Fibroblast of lung (primary cell): ENCODE measurements at places on chromosomes 11 and 22. TPM values are rescaled to one million over a fixed set of nuclear protein-coding genes. Genes with fewer than 3 reads are reported as not detected.

GRCh38 chr11:130533871-130534270 is 85.4 kb downstream of the ADAMTS15 start:
- no peak overlapping the region for H3K4me3 ChIP-seq
- H3K4me1 ChIP-seq = no peaks in the 10 kb centered on the region
- no peaks in the 10 kb centered on the region for H3K27me3 ChIP-seq
- no peaks in the 10 kb centered on the region for H3K36me3 ChIP-seq

GRCh38 chr11:111777094-111778046 is 11.2 kb upstream of the PPP2R1B start:
- no peaks in the 10 kb centered on the region for H3K4me1 ChIP-seq
- no peaks in the 10 kb centered on the region for H3K36me3 ChIP-seq
- H3K4me3 ChIP-seq = no peak overlapping the region
- H3K27ac ChIP-seq = no peak overlapping the region
- H3K27me3 ChIP-seq = no peaks in the 10 kb centered on the region

DNA sequence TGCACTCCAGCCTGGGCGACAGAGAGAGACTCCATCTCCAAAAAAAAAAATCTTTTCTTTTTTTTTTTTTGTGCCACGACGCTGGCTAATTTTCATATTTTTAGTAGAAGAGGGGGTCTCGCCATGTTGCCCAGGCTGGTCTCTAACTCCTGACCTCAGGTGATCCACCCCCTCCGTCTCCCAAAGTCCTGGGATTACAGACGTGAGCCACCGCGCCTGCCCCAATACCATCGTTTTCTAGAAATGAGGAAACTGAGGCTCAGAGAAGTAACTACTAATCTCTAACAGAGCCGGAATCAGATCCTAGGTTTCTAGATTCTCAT is 13.5 kb downstream of the SSH3 start:
- DNase-seq = no peak
- peak overlapping the region; percentile 54 for H3K27ac ChIP-seq
- no peaks in the 10 kb centered on the region for H3K36me3 ChIP-seq
- peak overlapping the region; percentile 80 for H3K4me3 ChIP-seq
- no peaks in the 10 kb centered on the region for H3K27me3 ChIP-seq

DNA sequence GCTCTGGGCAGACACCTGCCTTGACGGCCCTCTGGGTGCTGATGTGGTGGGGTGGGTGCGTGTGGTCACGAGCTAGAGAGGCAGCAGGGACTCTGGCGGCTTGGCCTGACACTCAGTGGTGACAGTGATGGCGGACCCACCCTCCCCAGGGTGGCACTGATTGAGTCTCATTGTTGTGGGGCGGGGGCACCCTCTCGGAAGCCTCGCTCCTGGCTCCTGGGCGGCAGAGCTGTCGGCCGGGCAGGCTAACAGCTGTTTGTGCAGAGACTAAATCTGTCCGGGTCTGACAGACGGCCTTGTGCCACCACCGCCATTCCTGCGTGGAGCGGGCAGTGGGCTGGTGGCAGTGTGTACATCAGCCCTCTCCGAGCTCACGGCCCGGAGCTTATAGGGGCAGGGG is 15.6 kb downstream of the FLRT1 start:
- H3K4me1 ChIP-seq = no peaks in the 10 kb centered on the region
- H3K27me3 ChIP-seq = no peaks in the 10 kb centered on the region
- H3K36me3 ChIP-seq = no peaks in the 10 kb centered on the region
- H3K27ac ChIP-seq = no peak overlapping the region
- no peak overlapping the region for H3K4me3 ChIP-seq
- DNase-seq = no peak

GRCh38 chr11:93922830-93923229 is 72.4 kb upstream of the VSTM5 start:
- no peaks in the 10 kb centered on the region for H3K27me3 ChIP-seq
- no peak overlapping the region for H3K27ac ChIP-seq
- no peaks in the 10 kb centered on the region for H3K36me3 ChIP-seq
- no peak for DNase-seq
- H3K4me1 ChIP-seq = no peaks in the 10 kb centered on the region

GRCh38 chr22:27805841-27806240 is 4.3 kb upstream of the MN1 start:
- H3K27me3 ChIP-seq = peaks cover 8% of the 10 kb centered on the region
- no peak overlapping the region for H3K4me3 ChIP-seq
- no peak for DNase-seq
- no peak overlapping the region for H3K27ac ChIP-seq

DNA sequence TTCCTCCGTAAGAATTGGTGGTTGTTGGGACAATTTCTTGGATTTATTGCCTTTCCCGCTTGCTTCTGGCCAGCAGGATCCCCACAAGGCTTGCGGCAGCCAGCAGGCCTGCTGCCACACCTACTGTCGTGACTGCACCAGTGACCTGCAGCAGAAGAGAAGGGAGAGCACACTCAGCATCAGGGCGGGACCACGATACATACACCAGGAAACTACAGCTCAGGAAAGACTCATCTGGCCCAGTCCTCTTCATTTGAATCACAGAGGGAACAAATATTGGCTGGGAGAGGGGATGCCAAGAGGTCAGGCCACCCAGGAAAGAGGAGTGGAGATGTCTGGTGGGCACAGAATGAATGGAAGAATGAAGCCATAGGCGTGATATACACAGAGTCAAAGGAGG is 10.3 kb downstream of the PLAAT2 start:
- no peaks in the 10 kb centered on the region for H3K36me3 ChIP-seq
- no peak for DNase-seq
- no peak overlapping the region for H3K4me3 ChIP-seq
- H3K27ac ChIP-seq = no peak overlapping the region
- H3K27me3 ChIP-seq = no peaks in the 10 kb centered on the region

DNA sequence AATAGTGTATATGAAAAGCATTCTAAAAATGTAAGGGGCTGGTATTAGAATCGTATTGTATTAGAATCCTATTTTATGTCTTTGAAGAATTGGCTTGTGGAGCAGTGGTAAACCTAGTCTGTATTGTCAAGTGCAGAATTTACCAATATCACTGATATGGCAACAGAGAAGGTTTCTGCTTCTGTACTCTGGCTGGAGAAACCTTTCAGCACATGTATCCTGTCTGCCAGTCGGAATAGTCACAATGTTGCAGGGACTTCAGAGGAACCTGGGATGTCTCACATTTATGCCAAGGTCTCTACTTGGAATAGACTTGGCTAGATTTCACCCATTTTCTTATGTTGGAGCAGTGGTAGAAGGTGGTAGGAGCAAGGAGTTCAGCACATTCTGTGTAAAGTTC is 4.4 kb downstream of the MTMR3 start:
- H3K4me3 ChIP-seq = no peak overlapping the region
- no peaks in the 10 kb centered on the region for H3K27me3 ChIP-seq
- H3K27ac ChIP-seq = no peak overlapping the region
- no peak for DNase-seq

DNA sequence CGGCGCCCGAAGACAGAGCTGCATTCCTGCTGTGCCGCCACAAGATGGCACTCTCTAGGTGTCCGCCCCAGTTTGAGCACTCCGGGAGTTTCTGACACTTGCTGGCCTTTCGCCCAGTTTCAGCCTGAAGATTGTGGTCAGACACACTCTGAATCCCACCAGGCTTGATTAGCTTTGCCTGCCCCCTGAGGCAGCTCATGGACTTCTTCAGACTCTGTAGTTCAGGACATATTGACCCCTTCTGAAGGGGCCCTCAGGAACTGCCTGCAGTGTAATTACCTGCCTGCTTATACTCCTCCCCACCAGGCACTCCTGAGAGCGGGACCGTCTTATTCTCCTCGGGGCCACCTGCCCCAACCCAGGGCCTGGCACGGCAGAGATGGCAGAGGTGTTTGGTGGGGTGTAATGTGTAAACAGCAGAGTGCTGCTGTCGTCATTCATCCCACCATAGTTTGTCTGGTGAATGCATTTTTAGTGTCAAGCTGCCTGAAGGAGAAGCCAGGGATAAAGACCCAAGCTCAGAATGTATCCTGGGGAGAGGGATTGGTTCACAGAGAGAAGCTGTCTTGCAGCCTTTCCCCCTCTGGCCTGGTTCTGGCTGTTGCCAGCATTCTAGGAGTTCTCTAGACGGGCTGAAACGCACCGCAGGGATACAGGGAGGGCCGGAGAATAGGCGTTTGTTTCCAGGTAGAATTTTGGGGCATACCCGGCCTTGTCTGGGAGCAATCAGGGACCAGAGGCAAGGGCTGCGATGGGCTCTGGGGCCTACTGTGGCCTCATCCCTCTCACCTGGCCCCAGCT is 46.4 kb downstream of the EIF3F start:
- no peaks in the 10 kb centered on the region for H3K36me3 ChIP-seq
- H3K27ac ChIP-seq = no peak overlapping the region
- peaks cover 2% of the 10 kb centered on the region for H3K4me1 ChIP-seq
- peaks cover 2% of the 10 kb centered on the region for H3K27me3 ChIP-seq

DNA sequence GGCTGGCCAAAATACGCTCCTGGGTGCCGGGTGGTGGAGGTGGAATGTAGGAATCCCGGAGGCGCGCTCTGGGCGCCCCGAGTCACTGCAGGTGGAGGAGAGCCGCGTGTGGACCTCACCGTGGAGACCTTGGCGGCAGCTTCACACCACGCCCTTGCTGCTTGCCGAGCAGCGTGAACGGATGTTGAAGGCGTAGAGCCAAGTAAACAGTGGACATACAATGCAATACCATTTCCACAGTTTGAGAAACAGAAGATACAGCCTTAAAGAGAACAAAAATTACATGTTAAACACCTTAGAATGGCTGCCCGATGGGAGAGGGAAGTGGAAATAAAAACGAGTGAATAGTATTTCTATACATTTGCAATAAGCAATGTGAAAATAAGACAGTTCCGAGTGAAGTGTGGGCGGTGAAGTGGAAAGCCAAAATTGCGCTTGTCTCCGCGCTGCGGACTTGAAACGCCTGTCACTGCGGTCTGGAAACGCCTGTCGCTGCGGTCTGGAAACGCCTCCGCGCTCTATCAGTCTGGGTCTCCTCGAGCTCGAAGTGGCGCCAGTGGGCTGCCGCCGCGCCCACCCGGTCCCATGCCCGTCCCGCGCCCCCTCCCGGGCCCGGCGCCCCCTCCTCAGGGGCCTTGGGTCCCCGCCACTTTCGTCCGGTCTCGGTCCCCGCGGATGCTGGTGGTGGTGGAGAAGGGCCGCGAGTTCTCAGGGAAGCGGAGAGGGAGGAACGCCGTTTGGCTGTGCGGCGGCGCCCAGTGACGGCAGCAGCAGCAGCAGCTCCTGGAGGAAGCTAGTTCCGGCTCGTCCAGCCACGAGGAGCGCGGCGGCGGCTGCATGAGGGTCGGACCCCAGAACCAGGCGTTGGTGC is 1.6 kb downstream of the NCR3LG1 start:
- H3K4me1 ChIP-seq = no peaks in the 10 kb centered on the region
- H3K27ac ChIP-seq = peak overlapping the region; percentile 85

DNA sequence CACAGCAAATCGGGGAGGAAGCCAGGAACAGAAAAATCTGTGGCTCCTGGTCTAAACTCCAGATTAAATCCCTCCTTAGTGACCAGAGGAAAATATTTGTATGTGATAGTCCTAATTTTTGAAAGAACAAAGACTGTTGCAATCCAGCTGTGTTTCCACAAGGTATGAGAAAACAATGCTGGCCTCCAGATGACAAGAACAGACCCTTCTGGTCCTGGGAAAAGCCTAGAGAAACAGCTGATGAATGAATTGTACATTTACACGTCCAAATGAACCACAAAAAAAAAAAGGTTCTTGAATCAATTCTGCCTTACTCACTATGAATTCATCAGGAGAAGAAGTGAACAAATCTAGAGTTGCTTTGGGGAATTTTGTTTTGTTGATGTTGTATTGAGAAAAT is 63.7 kb downstream of the ETS1 start:
- DNase-seq = peak; percentile 40
- H3K27ac ChIP-seq = peak overlapping the region; percentile 99
- H3K4me1 ChIP-seq = peaks cover 19% of the 10 kb centered on the region
- H3K36me3 ChIP-seq = no peaks in the 10 kb centered on the region
- H3K4me3 ChIP-seq = no peak overlapping the region
- no peaks in the 10 kb centered on the region for H3K27me3 ChIP-seq

GRCh38 chr11:102499931-102500330 is 30.6 kb downstream of the MMP7 start:
- H3K36me3 ChIP-seq = no peaks in the 10 kb centered on the region
- no peak overlapping the region for H3K4me3 ChIP-seq
- H3K4me1 ChIP-seq = no peaks in the 10 kb centered on the region
- DNase-seq = no peak

GRCh38 chr22:45127866-45128265 is 35.9 kb upstream of the NUP50 start:
- peak overlapping the region; percentile 1 for H3K27ac ChIP-seq
- DNase-seq = no peak
- no peaks in the 10 kb centered on the region for H3K27me3 ChIP-seq
- H3K36me3 ChIP-seq = peaks cover 3% of the 10 kb centered on the region
- H3K4me3 ChIP-seq = no peak overlapping the region

- no peaks in the 10 kb centered on the region for H3K27me3 ChIP-seq
- H3K36me3 ChIP-seq = no peaks in the 10 kb centered on the region
- H3K27ac ChIP-seq = no peak overlapping the region
- peaks cover 5% of the 10 kb centered on the region for H3K4me1 ChIP-seq
Observed at GRCh38 chr11:46521961-46522681, 71.7 kb downstream of the AMBRA1 start.

DNA sequence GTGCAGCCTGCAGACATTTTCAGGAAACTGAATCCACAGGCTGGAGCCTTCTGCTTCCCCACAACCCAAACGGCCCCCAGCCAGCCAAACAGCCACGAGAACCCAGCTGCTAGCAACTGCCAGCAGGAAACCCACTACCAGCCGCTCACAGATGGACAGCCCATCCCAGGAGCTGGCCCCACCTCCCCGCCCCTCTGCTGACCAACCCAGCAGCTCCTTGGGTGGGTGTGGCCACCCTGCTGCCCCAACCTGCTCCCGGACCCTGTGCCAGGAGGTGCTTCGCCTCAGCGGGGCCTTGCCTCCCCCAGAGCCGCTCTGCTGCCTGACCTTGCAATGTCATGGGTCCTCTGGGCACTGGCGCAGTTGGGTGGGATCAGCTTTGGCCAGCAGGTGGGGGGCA is 8.2 kb upstream of the CCDC188 start:
- H3K4me3 ChIP-seq = no peak overlapping the region
- DNase-seq = no peak
- no peaks in the 10 kb centered on the region for H3K27me3 ChIP-seq
- H3K4me1 ChIP-seq = no peaks in the 10 kb centered on the region

- H3K36me3 ChIP-seq = no peaks in the 10 kb centered on the region
- peaks cover 6% of the 10 kb centered on the region for H3K27me3 ChIP-seq
- no peak overlapping the region for H3K27ac ChIP-seq
- no peak for DNase-seq
- H3K4me1 ChIP-seq = no peaks in the 10 kb centered on the region
Observed at GRCh38 chr22:19674129-19674928, 40.0 kb upstream of the SEPTIN5 start.

SPDYC gene
- total RNA-seq = not detected in 2 replicates

PRAME gene
- under 0.01 TPM in 1 of 2 replicates, not detected in the other for total RNA-seq

TEX54 gene
- not detected in 2 replicates for total RNA-seq

ARHGAP8 gene
- under 0.01 and 0.17 TPM in 2 replicates for total RNA-seq

OLFML1 gene
- total RNA-seq = 20.0 and 22.8 TPM in 2 replicates

HTR3A gene
- not detected in 2 replicates for total RNA-seq

NTM gene
- total RNA-seq = 9.2 and 28.6 TPM in 2 replicates

C11orf86 gene
- total RNA-seq = not detected in 2 replicates

UBTFL1 gene
- total RNA-seq = not detected in 2 replicates

CEND1 gene
- total RNA-seq = 0.26 and 1.3 TPM in 2 replicates

SMTNL1 gene
- total RNA-seq = not detected in 2 replicates

SRPRA gene
- 43.1 and 52.8 TPM in 2 replicates for total RNA-seq

TIMP3 gene
- total RNA-seq = 145 and 242 TPM in 2 replicates

HSPB2 gene
- 2.1 and 2.8 TPM in 2 replicates for total RNA-seq

UCP3 gene
- 0.26 and 0.33 TPM in 2 replicates for total RNA-seq

C11orf91 gene
- not detected in 2 replicates for total RNA-seq

OR8B12 gene
- total RNA-seq = not detected in 2 replicates

DRD2 gene
- not detected in 2 replicates for total RNA-seq

KCNE3 gene
- 6.4 and 10.8 TPM in 2 replicates for total RNA-seq

OR2AG2 gene
- total RNA-seq = under 0.01 TPM in 2 replicates

KRTAP5-2 gene
- not detected in 2 replicates for total RNA-seq

CBX7 gene
- 8.7 and 14.7 TPM in 2 replicates for total RNA-seq
